ENCODE measurements at places on chromosomes 5 and 9.

DNA sequence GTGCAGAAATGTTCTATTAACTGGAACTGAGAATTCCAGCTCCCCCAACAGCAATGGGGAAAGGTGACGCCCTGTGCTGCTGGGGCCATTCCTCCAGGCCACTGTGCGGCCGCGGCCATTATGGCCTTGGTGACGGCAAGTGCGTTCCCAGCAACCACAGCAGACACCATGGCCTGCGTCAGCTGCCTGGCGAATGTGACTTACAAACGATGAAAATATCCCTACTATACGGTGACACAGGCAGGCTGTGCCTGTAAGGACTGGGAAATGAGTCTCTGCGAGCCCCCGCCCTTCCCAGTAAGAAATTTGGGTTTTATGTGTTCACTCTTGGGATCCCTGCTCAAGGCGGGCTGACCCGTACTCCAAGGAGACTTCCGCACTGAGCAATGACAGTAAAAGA is 20.6 kb downstream of the CLPTM1L start:
- DNase-seq = no peak

DNA sequence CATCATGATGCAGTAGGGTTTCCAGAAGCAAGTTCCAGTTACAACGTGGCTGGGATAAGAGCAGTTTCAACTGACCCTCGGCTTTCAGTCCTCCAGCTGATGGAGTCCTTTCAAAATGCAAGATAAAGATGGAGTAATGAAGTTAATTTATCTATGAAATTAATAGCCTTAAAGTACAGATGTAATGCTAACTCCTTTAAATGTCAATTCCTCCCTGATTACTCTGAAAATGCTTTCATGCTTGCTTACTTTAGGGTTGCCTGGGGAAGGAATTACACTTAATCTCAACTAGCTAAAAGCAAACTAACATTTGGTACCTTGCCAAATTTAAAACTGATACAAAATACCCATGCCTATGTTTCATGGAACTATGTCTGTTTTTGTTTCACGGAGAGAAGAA is 178.4 kb downstream of the KIAA0825 start:
- DNase-seq = no peak

- DNase-seq = peak; percentile 83
Measured at GRCh38 chr5:144191998-144192397, 21.3 kb downstream of the KCTD16 start.

- DNase-seq = no peak
Measured at GRCh38 chr5:43168175-43168574, 23.9 kb upstream of the NIM1K start.

- no peak for DNase-seq
Measured at GRCh38 chr5:87410931-87411330, 1.8 kb downstream of the CCNH start.

DNA sequence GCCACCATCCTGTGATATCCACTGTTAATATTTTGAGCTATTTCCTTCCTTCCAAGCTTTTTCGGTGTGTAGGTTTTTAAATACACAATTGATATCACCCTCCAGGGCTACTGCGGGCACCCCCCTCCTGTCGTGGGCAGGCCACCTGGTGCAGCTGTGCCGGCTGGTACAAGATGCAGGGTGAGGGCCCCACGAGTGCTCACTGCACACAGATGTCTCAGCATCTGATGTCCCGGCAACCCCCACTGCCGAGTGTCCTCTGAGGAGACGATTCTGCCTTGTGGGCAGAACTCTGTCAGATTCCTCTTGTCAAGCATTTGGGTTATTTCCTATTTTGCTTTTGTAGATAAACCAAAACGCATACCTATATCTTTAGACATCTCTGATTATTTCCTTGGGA is 25.1 kb downstream of the CACNA1B start:
- no peak for DNase-seq

GRCh38 chr5:15365070-15365469 is 134.9 kb upstream of the FBXL7 start:
- no peak for DNase-seq

- no peak for DNase-seq
Measured at GRCh38 chr5:175415303-175415702, 28.7 kb downstream of the DRD1 start.

GRCh38 chr9:136668983-136669790 is 6.5 kb downstream of the EGFL7 start:
- peak; percentile 26 for DNase-seq

DNA sequence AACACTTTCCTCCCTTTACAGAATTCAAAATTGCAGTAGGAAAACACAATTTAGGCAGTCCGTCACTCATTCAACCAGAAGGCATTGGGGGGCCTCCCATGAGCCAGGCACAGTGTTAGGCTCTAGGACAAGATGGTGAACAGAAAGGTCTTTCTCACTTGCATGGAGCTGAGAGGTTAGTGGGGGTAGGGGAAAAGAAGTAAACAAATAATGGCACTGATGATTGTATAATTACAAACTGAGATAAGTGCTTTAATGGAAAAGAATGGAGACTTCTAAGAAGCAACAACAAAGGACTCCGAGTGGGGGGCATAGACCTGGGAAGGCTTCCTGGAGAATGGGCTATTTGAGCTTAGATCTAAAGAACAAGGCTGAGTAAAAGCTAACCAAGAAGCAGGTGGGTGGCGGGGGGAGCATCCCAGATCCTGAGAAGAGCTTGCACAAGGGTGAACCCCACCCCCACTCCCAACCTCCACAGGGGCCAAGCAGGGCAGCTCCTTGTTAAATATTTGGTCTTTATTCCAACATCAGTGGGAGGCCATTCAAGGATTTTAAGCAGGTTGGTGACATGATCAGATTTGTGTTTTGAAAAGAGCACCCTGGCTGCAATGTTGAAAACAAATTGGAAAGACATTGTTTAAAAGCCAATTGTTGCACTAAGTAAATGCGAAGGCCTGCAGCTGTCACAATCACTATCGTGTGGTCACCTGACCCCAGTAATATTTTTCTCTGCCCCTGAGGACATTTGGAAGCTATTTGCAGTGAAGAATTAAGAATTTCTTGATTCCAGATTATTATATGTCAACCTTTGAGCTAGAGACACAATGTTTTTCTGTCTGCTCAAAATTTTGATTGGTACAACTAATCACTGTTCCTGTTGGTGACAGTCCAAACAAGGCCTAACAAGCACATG is 73.9 kb upstream of the EFNA5 start:
- DNase-seq = no peak

DNA sequence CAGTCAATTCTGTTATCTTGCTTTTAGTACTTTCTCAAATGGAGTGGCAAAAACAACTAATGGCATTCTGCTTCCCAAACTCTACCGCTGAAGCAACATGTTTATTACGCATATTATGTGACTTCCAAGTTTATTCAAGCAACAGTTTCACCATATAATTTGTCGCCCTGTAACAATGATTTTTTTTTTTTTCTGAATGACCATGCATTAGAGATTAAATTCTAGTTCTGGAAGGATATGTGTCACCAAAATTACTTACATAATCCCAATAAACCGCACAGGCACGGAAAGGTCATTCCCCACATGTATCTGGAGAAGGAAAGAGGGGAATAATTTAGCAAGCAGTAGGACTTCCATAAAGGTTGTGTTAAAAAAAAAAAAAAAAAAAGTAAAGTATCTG is 691.8 kb downstream of the DNAH5 start:
- no peak for DNase-seq

DNA sequence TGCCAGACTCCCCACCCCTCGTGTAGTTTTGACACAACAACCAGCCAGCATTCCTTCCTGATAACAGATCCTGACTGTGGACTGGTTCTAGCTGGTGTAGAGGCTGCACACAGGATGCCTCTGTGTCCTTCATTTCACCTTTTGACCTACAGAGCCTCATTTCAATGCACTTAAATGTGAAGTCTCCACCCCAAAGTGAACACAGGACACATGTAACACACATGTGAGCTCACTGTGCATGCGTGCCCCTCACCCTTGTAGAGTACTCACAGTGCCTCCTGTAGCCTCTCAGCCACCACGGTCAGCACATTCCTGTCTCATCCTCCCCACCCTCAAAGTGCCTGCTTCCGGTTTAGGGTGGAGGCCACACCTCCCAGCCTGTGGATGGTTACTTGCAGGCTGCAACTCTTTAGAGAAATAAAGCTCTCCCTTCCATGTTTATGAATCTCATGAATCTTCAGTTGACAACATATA is 11.6 kb upstream of the NKD2 start:
- peak; percentile 68 for DNase-seq

DNA sequence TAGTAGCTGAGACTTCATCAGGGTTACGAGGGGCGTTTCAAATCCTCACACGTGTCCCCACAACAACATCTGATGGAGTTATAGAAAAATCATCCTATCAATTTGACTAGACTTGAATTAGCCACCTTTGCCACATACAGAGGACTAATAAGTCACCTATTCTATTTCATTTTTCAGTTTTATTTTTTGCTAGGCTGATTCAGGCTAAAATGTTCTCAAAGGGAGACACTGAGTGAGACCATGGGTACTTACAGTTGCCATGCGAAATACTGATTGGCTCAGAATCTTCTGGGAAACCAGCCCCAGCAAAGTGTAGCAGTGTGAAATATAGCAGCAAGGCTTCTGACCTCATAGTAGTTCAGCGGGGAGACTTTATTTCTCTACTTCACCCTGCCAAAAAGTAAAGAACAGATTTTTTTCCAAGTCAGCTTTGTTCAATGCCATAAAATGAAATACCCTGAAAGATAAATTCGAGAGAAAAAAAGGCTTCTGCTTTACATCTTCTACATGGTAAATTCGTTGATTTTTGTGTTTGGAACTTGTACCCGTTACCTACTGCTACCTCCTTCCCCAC is 69.9 kb downstream of the SEMA6A start:
- DNase-seq = no peak

GRCh38 chr5:112064956-112065355 is 308.0 kb upstream of the NREP start:
- no peak for DNase-seq

DNA sequence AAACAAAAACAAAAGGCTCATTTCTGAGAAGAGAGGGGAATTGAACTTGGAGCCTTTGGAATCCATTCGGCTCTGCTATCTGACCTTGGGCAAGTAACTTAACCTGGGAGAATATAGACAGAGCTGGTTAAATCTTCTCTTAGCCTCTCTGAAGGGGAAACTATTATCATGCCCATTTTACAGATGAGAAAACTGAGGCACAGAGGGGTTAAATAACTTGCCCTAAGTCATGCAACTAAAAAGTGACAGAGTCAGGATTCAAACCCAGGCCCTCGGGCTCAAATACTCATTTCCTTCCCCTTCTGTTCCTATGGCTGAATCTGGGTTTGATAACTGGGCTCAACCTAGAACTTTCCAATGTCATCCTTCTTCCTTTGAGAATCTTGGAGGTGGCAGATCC is 291.3 kb upstream of the MSX2 start:
- DNase-seq = no peak

- DNase-seq = peak; percentile 92
Measured at GRCh38 chr9:33813712-33814641, 3.0 kb upstream of the UBE2R2 start.

DNA sequence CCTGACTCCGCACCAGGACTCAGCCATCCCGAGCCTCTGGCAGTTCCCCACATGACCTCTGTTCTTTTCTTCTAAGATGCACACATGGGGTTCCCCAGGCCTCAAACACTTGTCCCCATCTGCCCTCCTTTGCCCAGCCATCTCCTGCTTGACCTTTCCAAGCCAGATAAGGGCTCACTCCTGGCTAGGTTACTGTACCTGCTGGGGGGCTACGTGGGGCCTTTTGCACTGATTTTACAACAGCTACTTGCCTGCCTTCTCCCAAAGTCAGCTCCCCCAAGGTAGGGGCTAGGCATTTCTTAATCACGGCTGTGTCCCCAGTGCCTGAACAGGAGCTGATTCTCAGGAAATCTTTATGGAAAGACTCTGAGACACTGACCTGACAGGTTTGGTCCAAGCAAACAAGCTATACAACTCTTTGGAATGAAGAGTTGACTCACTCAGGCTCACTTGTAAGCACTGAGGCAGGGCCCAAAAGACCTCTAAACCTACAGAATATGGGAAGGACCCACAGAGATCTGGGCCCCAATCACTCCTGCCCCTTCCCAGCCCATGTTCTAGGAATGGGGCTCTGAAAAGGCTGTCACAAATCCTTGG is 2.5 kb downstream of the MACROH2A1 start:
- no peak for DNase-seq

- no peak for DNase-seq
Measured at GRCh38 chr5:132030610-132031009, 19.2 kb upstream of the ACSL6 start.

DNA sequence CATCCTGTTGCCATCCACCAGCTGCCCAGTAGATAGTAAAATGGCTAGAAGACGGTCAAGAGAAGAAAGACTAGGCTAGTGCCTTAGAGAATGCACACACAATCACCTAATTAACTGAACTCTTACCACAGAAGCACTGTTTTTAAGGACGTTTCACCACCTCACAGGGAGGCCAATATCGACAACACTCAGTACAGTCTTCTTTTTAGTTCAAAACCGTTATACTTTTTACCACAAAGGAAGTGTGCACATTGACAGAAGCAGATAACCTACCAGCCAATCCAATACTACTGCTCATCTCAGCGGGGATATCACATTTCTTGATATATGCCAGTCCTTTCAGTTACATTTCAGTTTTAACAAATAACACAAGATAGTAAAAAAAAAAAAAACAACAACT is 122.3 kb downstream of the GNAQ start:
- no peak for DNase-seq

DNA sequence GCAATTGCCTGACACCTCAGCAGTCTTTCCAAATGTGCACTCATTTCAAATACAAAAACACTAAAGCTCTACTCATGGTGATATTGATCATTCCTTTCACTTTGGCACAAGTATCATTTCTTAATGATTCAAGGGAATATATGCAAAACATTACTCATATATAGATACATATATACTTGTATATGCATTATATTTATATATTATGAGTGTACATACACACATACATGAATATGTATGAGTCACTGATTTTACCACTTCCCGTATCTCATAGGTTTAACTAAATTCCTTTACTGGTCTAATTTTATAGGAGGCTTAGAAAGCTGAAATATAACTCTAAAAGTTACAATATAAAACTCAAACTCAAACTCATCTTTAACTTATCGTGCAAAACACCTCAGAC is 156.5 kb downstream of the CDH9 start:
- no peak for DNase-seq

GRCh38 chr5:111211341-111211740 is 12.8 kb upstream of the CAMK4 start:
- DNase-seq = no peak

- DNase-seq = no peak
Measured at GRCh38 chr5:14790220-14790619, 81.4 kb downstream of the ANKH start.

DNA sequence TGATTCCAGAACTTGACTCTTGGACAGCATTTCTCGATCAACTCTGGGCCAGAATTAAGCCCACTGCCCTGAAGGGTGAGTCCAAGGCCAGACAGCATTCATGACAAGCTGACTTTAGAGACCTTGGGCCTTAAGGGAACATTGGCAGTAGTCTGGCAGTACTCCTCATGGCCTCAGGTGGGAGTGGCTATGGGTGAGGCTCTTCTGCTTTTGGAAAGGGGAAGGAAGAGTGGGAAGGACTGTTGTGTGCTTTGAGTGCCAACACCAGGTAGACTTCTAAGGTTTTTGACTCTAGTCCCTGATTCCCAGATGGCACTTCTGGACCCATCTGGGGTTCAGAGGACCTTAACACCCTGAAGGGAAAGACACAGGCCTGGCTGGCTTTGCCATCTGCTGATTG is 530.4 kb downstream of the ACTL7B start:
- no peak for DNase-seq

All from SK-MEL-5 (cell line).